ENCODE measurements at places on chromosomes 7 and 10.
A peak's percentile ranks its signal among the peaks of the same experiment; 100 is the strongest.

GRCh38 chr10:72334196-72334824, 20.4 kb downstream of the DNAJB12 start:
- DNase-seq = no peak

- no peak for DNase-seq
These were observed 73.6 kb downstream of the ELFN1 start for GRCh38 chr7:1743481-1744230.

DNA sequence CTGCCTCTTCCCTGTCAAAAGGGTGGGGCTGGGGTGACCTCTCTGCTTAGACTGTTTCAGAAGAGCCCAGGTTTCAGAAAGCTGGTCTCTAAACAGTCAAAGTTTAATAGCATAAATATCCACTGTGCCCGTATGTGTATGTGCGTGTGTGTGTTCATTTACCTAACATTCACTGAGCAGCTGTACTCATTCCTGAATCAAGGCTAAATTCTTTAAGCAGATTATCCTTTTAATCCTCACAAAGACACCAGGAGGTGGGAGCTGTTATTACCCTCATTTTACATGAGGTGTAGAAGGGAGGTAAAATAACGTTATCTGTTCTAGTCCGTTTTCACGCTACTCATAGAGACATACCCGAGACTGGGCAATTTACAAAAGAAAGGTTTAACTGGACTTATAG, 72.2 kb downstream of the RSU1 start:
- DNase-seq = no peak

GRCh38 chr10:23088609-23089008, 6.8 kb upstream of the MSRB2 start:
- DNase-seq = no peak

GRCh38 chr7:110119883-110120581, 970.9 kb upstream of the LRRN3 start:
- no peak for DNase-seq

GRCh38 chr7:158816271-158816670, 13.0 kb downstream of the ESYT2 start:
- DNase-seq = no peak

GRCh38 chr7:22444181-22444971, 55.6 kb downstream of the STEAP1B start:
- no peak for DNase-seq

- no peak for DNase-seq
These were observed 37.6 kb upstream of the RNF32 start for GRCh38 chr7:156603011-156603410.

- DNase-seq = no peak
These were observed 60.3 kb upstream of the MALRD1 start for GRCh38 chr10:18988338-18988737.

DNA sequence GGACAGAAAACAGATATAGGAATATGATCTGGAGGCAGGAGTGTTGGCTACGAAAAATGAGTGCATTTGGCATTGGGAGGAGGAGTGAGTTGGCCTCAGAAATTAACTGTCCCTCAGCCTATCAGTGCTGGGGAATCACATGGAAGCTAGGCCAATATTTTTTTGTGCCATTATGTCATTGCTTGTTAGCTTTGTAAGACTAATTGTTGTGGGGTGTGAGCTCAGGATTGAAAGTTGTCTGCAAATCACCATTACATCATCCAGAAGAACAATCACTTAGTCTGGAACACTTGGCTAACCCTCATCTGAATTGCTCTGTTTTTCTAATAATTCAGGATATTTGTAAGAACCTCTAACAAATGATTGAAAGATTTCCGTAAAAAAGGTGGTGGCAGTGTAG, 45.2 kb upstream of the SEMA3D start:
- DNase-seq = no peak

- no peak for DNase-seq
These were observed at the start of gene ADAMTS14 for GRCh38 chr10:70672165-70673042. ADAMTS14 (plus strand) TSS chr10:70672506; CDS start chr10:70672803, 297 bp downstream.

DNA sequence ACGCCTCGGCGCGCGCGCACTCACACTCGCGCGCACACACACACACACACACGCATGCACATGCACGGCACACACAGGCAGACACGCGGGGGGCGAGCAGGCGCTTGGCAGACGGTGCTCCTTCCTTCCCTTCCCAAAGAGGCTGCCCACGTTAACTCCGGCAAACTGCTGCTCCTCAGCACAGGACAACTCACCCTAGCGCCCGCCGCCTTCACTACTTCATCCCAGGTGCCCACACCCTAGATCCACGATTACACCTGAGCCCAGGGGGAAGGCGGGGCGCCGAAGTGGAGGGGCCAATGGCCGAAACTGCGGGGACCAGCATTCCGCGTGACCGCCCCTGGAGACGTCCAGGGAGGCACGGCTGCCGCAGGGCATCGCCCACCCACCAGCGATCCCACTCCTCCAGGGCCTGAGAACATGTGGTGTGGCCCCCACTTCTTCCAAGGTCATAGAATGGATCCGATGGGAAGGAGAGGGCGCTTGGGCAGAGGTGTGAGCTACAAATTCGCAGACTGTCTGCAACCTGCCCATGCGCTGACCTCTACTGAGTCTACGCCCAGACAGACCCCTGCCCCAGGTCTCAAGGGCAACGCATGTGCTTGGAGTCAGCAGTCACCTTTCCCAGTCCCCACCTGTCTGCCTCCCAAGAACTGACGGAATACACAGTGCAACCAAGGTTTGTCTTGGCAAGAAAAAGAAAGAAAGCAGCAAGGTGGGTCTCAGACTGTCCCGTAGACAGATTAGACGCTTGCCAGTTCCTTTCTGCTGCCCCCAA, 74.6 kb downstream of the CALN1 start:
- no peak for DNase-seq

GRCh38 chr10:132294561-132295318, 13.0 kb downstream of the STK32C start:
- no peak for DNase-seq

DNA sequence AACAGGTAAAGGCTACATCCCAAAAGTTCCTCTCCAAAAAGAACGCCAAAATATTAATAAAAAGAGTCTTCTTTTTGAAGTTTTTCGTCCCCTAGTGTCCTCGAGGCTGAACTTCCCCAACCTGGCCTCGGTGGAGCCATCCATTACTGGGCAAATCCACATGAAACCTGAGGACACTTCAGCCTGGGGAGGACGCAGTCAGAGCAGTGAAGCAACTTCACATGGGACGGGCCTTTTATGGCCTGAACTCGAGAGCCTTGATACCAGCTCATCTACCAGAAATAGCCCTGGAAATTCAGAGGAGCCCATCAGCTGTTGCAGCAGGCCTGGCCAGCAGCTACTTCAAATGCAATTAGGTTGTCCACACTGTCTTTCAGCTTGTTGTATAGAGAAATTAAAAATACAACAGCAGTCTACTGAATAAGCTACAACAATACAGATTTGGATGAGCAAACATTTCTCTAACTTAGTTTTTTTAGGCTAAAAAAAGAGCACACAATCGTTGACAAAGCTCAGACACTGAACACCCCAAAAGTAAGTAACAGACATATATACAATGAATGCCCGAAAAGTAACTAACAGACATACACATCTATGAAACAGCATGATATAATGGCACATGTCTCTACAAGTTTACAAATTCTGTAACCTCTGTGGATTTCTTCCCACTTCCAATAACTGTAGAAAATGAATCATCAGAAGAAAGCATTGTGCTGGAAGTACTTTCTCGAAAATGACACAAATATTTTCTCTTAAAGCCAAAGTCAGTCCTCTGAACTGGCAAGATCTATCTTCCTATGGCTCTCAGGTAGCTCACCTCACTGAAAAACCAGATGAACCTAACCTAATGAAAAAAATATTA, at the start of gene SVIL:
Gene SVIL (minus strand): TSS at position 208 of the 862 bp plus-strand sequence. CDS start 79,913 bp downstream, outside the sequence.
- DNase-seq = no peak

GRCh38 chr7:26153241-26153822, 1.3 kb downstream of the NFE2L3 start:
- DNase-seq = no peak

- no peak for DNase-seq
These were observed 202.1 kb downstream of the ATRNL1 start for GRCh38 chr10:115295213-115295805.

DNA sequence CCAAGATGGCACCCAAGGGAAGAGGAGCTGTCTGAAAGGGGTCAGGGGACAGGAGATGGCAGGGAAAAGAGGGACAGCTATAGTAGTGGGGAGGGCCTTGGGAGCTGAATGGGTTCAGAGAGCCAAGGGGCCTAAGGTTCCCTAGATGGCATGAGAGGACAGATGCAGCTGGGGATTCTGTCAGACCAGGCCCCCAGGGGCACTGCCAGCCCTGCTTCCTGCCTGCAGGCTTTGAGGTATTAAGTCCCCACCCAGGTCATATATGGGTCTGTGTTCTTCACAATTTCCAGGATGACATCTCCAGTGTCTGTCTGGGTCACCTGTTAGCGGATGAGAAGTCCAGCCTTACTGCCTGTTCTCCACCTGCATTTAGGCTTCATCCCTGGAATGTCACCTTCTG, 56.7 kb downstream of the NEURL1 start:
- no peak for DNase-seq

DNA sequence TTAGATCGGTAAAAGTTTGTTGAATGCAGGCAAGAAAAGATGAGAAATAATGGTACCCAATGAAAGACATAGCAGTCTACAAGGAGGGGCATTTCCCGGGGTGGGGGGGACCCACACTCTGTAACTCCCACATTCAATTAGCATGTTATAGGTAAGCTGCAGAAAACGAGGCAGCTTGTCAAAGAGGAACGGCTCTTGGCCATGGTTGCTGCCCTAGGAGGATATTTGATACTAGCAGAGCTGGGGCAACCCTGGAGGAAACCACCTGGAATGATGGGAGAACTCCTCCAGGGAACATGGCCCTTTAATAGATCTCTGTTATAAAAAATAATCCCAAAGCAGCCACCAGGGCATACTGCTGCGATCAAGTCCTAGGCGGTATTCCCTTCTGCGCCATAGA, 98.5 kb downstream of the EGFR start:
- DNase-seq = no peak

GRCh38 chr7:138645284-138645683, 55.9 kb downstream of the SVOPL start:
- DNase-seq = no peak

- DNase-seq = no peak
These were observed 254.9 kb downstream of the PLXNA4 start for GRCh38 chr7:132321387-132321786.

- DNase-seq = no peak
These were observed 9.7 kb upstream of the ZNF273 start for GRCh38 chr7:64893401-64893800.

DNA sequence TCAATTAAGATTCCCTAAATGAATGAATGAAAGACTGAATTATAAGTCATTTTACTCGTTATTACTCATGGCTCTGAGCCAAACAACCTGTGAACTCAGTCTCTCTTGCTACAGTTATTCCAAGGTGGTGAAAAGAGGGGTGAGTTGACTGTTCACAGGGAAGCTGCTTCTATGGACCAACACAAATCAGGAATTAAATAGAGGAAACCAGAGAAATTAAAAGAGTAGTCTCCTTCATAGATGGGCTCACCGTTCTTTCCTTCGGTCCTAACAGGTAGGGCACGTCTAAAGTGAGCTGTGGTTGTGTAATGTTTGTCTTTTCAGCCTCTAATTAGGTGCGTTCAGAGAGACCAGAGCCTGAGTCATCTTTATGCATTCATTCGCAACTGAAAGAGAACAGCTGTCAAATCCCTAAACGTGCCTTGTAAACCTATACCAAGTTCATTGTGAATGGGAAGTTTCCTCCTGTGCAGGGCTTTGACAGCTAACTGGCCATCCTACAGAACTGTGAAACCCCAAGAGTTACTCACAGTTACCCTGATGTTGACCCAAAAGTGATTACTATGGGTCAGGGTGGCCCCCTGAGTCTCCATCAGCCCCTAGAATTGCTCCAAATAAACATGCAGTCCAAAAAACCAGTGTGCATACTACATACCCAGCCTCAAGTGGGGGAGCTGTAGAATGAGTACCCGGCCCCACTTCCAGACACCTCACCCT, 18.2 kb upstream of the C10orf53 start:
- no peak for DNase-seq

DNA sequence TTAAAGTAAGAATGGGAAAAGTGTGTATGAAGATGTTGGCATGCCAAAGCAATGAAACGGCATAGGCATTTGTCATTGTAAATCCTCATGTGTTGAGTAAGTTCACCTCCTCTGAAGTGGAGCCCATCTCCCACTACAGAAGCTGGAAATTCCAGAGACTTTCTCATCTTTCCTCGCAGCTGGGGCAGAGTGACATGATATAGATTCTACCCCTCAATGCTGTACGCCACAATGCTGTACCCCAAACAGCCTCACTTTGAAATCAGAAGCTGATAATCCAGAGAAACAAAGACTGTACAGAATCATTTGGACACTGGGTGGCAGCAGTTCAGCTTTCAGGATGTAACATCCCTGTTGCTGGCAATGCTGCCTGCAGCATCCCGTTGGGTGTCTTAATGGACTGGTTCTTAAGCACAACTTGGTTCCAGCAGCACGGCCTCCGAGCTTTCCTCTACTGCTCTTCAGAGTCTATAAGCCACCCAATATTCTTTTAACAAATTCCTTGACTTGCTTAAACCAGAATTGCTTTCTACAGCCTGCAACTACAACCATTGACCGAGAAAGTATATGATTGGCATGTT, 18.8 kb downstream of the ZC3HAV1L start:
- peak; percentile 29 for DNase-seq

GRCh38 chr10:115956225-115957011, 316.6 kb downstream of the GFRA1 start:
- DNase-seq = no peak

DNA sequence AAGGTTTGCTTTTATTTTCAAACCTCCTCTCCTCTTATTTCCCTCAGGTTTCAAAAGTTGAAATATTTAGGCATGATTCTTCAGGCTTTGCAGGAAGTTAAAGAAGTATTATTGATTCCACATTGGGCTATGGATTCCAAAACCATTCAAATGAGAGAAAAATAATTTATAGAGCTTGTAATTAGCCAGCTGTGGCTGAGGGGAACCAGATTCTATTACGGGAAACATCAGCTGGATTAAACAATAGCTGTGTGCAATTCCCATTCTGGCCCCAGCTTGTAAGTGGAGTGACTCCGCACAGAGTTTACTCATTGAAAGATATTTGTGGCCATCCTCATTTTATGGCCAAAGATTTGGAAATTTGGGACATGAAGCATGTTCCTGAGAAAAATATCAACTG, 77.0 kb upstream of the PHYHIPL start:
- DNase-seq = no peak

DNA sequence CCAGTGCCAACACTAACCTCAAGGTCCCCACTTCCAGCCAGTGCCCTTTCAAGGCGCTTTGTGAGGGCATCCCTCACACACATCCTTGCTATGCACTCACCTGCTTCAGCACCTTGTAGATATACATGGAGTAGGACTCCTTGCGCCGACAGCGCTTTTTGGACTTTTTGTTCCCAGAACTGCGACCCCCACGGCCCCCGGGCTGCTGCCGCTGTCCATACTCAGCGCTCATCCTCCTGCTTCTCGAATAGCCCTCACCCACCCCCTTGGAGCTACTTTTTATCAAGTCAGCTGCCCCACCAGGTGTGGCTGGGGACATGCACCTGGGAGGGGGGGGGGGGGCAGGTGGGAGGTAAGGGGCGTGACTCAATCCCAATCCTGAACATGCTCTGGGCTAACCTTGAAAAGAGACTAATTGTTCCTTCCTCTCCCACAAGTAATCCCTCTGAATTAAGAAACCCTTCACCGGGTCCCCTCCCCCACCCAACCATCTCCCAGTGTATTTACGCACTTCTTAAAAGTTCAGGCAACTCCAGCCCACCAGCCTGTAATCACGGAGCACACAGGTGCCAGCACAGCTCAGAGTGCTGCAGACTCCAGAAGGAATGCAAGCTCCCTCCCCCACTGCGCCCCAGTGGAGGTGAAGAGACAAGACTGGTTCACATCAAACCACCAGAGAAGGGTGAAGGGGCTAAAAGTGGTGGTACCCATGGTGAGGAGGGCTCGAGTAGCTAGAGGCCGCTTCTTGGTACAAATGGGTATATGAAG, at the start of gene H2BK1:
Gene H2BK1 (minus strand): TSS at position 402 of the 768 bp plus-strand sequence. CDS start 170 bp downstream, at position 232.
- DNase-seq = no peak

GRCh38 chr7:108576116-108576515, 6.4 kb downstream of the DNAJB9 start:
- DNase-seq = no peak

All from HS-5 (cell line).